ENCODE measurements at places on chromosomes 1 and 21. TPM values are rescaled to one million over a fixed set of nuclear protein-coding genes. Genes with fewer than 3 reads are reported as not detected.

Gene AMY1C
- not detected for total RNA-seq

Gene FCRL5
- total RNA-seq, result 0.13 TPM

- no peak for DNase-seq
Measured at GRCh38 chr1:104929280-104929679, 1179.6 kb downstream of the AMY1C start.

DNA sequence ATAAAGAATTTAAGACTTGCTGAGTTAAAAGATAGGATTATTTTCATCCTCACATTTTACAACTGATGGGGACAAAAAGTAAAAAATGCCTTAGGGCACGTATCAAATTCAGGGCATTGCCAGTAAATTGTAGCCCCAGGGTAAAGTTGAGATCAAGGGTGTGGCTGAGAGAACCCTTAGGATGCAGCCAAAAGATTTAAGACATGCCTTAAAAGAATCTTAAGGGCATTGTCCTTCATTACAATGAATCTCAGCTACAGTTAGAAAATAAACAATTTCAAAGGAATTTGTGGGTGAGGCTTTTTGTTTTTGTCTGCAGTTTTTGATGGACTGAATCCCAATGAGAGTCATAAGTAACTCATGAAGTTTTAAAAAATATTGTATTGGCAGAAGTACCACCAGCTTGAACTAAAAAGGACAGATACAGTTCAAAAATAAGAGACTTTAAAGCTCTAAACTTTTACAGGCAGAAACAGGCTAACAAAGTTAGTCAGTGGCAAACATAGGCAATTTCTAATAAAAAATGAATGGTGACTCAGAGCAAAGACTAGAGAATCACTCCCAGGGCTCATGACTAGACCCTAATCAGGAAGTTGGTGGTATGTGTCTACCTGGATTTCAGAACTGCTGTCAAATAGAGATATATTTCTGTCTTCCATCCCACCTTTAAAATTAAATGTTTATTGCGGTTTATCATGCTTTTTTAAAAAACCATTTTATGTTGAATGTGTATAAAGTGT, 165.1 kb upstream of the SNX7 start:
- DNase-seq, result no peak

DNA sequence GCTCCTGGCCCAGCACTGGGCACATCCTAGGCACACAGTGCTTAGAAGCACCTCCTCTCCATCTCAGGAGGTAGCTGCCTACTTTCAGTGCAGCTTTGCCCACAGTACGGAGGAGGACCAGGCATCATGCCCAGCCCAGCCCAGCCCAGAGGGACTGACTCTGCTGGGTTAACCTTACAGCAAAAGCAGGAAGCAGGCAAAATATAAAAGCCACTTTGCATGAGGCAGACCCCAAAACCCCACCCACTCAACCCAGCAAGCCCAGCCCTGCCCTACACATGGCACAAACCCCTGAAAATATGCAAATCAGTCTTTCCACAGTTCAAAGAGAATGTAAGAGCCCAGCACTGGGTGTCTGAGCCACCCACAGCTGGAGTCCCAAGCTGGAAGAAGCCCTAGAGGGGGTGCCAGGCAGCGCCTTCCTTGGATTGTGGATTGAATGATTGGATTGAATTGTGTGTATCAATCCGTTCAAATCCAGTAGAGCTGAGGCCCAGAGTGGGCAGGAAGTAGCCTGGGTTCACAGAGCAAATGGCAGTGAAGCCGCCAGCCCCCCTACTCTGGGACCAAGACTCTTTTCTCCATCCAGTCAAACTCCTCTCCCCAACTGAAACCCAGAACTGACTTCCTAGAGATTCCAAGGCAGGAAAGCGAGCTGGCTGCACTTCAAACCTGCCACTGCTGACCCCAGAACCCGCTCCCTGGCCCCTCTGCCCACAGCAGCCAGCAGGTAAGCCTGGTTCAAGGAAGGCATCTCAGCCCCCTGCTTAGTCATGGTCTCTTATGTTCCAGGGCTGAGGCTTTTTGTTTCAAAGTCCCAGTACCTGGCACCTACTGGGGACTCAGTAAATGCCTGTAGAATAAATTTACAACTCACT, 117.7 kb downstream of the LACTBL1 start:
- DNase-seq, result no peak

GRCh38 chr1:235607284-235607683, 42.3 kb downstream of the GNG4 start:
- no peak for DNase-seq

GRCh38 chr1:6986281-6986680, 201.0 kb downstream of the CAMTA1 start:
- DNase-seq, result peak; percentile 57

Gene NPHS2
- total RNA-seq, result not detected

Gene OR2M3
- not detected for total RNA-seq

Gene SF3B4
- total RNA-seq, result 47.9 TPM

DNA sequence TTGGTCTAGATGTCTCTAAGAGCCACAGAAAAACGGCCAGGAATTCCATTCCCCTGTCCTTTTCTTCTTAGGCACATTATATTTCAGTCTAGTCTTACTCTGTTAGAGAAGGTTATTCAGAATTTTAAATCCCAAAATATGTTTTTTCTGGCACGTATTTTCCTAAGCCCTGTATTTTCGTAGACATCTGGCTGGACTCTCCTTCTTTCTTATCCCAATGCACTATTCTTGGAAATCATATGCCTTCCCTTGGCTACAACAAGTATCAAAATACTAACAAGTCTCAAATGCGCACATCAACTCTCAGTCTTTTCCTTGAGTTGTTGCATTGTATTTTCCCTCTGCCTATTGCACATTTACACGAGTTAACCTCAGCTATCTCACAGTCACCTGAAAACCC, 96.2 kb downstream of the DPYD start:
- DNase-seq, result no peak

DNA sequence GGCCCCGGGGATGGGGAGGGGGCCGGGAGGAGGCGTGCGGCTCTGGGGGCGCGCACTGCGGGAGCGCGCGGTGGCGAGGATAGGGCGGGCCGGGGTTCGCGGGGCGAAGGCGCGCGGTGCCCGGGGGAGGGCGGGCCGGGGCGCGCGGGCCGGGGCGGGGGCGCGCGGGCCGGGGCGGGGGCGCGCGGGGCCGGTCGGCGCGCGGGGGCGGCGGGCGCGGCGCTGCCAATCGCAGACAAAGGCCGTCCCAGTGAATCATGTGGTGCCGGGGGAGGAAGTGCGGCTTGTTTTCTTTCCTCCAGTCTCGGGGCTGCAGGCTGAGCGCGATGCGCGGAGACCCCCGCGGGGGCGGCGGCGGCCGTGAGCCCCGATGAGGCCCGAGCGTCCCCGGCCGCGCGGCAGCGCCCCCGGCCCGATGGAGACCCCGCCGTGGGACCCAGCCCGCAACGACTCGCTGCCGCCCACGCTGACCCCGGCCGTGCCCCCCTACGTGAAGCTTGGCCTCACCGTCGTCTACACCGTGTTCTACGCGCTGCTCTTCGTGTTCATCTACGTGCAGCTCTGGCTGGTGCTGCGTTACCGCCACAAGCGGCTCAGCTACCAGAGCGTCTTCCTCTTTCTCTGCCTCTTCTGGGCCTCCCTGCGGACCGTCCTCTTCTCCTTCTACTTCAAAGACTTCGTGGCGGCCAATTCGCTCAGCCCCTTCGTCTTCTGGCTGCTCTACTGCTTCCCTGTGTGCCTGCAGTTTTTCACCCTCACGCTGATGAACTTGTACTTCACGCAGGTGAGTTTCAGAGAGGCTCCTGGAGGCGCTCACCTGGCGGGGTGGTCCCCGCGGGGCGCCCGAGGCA, at the start of gene GPR137B:
Gene GPR137B (plus strand): TSS at position 287 of the 851 bp plus-strand sequence. CDS start 84 bp downstream, at position 371.
- no peak for DNase-seq

DNA sequence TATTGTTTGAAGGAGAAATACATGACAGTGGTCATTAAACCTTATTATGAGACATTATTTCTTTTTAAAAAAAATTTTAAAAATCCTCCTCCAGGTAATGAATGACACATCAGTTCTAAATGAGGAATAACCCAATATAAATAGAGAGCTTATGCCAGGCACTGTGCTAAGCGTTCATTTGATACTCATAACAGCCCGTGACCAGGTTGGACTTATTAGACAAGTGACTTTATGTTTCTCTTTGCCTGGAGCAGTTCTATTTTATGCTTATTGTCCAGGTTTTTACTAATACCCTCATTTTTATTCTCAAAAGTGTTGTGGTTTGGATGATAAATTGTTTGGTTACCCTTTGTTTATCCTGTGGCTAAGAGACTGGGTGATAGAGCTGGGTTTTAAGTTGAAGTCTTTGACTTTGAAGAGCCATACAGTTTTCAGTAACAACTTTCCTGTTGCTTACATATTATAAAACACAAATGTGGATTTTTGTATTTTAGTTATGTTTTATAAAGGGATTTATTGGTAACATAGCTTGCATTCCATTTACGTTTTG, 84.2 kb downstream of the RABGAP1L start:
- DNase-seq, result no peak

GRCh38 chr21:33544451-33545195, 1.8 kb downstream of the SON start:
- DNase-seq, result no peak

DNA sequence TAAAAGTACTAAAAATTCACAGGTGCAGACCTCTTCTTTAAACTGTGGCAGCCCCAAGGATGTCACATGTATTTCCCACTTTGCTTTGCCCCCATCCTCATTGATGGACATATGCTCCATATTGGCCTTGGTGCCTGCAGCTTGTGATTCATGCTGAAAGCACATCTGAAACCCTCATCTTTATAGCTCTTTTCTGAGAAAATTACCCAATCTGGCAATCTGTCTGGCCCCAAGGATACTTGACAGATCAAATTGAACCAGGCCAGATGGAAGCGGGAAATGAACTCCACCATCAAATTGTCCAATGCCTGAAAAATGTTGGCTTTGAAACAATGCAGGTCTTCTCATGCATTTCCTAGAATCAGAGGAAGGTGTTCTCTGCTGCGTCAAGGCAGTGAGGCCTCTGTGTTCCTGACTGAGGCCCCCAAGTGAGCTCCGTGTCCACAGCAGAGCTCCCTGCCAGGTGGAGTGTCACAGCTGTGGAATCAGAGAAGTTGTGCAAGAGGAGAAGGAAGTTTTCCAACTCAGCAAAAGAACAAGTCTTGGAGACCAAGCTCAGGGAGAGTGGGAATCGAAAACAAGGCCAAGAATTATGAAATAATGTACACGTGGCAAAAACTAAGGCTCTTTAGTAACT, 323.7 kb downstream of the PLPP3 start:
- DNase-seq, result no peak

- no peak for DNase-seq
Measured at GRCh38 chr1:176049582-176049981, 157.5 kb downstream of the COP1 start.

Gene ZBTB40
- total RNA-seq, result 17.4 TPM

DNA sequence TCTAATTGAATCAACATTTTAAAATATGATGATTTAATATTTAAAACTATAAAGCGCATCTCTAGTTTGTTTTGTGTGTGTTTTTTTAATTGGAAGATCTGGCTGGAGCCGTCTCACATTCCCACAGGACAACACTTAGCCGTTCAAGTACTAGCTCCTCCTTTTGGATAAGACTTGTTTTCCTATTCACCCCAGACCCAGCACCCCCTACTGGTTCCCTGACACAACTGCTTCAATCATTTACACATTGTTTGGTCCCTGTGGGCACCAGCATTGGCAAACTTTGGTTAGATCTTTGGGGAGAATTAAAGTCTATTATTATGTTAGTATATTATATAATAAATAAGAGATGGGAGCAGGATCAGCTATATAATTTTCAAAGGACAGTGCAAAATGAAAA, 34.5 kb downstream of the TYW3 start:
- no peak for DNase-seq

Gene ADGRL4
- total RNA-seq, result 81.8 TPM

Gene HMCN1
- 13.3 TPM for total RNA-seq

Gene GNB1
- total RNA-seq, result 318 TPM
